ENCODE measurements at places on chromosomes 13 and 19.
A peak's percentile ranks its signal among the peaks of the same experiment; 100 is the strongest.

DNA sequence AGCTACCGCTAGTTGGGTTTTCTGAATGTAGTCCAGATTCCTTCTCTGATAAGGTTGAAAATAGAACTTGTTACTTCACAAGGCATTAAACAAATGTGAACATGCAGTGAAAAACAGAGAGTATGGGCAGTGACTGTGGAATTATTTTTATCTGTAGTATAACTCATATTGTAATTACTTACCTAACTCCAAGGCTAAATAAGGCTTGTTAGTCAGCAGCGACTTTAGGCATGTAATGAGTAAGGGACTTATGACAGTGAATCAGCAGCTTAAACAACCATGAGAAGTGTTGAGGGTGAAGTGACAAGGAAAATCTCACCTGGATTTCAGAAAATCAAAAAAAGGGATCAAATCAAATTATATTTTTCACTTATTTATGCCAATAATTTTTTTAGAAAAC lies 1719.5 kb upstream of the MIR17HG start:
- DNase-seq: no peak

DNA sequence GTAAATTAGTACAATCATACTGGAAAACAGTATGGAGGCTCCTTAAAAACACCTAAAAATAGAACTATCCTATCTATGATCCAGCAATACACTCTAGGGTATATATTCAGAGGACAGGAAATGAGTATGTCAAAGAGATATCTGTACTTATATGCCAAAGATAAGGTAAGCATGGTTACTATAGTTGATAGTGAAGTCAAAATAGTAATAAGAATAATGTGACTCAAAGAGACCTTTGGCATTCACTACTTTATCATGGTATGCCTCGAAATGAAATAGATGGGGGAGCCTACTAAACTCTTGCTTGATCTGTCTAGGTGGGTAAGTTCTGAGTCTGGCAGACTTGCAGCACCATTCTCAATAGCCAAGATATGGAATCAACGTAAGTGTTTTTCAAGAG lies 30.3 kb downstream of the FXYD5 start:
- DNase-seq: no peak

- DNase-seq: no peak
Measured at GRCh38 chr13:79171141-79172061, 234.7 kb downstream of the RBM26 start.

DNA sequence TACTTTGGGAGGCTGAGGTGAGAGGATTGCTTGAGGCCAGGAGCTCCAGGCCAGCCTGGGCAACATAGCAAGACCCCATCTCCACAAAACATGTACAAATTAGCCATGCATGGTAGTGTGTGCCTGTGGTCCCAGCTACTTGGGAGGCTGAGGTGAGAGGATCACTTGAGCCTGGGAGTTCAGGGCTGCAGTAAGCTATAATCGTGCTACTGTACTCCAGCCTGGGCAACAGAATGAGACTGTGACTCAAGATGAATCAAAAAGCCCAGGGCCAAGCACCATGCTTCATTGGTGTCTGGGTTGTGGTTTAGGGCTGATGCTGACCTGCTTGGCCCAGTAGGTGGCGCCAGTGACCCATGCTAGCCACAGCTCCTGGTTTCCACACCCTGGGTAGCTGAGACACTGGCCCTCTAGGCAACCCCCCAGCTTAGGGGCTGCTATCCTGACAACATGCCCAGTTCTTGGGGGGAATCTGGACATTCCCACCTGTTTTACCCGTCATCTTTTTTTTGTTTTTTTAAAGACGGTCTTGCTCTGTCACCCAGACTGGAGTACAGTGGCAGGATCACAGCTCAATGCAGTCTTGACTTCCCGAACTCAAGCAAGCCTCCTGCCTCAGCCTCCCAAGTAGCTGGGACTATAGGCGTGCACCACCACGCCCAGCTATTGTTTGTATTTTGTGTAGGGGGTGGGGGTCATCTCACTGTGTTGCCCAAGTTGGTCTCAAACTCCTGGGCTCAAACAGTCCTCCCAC lies 5.5 kb downstream of the CCDC124 start:
- DNase-seq: peak; percentile 84

DNA sequence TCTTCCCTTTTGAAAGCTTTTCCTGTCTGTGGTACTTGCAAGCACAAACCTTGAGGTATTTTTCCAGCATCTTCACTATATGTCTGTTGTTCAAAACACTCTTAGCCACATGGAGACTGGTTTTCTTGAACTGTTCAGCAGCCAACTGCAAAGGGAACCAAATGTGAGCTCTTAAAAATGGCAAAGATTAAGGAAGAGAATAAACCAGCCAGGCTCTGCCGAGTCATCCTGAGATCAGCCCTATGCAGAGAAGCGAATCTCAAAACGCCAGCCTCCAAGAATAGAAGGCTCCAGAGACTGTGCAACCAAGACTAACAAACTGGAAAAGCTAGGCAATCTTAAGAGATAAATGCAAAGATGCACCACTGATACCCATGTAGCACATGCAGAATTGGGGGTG lies 20.7 kb downstream of the AKAP8 start:
- DNase-seq: no peak

Data from adrenal gland (tissue), 19 donors.